CD4-positive, alpha-beta T cell treated with Interleukin-10 for 1 hour (primary cell): ENCODE measurements at places on chromosomes 2 and 18.
A peak's percentile ranks its signal among the peaks of the same experiment; 100 is the strongest.

- DNase-seq = no peak
These were observed 292.6 kb downstream of the TGIF1 start for GRCh38 chr18:3742541-3742940.

DNA sequence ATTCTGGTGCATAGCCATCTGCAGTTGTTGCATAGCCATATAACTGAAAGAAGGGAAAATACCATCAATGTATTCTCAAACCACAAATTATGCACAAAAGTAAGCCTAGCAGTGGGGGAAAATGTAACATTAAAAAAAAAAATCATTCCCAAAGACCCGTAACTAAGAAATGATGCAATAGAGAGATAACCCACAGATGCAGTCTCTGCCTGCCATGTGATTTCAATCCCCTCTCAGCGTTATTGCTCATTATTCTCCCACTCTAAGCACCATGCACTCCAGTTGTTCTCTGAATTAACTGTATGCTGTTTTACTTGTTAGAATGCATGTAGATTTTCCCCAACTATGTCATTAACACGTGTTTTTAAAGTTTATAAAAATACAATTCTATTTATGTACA is 14.1 kb downstream of the DSC1 start:
- no peak for DNase-seq

DNA sequence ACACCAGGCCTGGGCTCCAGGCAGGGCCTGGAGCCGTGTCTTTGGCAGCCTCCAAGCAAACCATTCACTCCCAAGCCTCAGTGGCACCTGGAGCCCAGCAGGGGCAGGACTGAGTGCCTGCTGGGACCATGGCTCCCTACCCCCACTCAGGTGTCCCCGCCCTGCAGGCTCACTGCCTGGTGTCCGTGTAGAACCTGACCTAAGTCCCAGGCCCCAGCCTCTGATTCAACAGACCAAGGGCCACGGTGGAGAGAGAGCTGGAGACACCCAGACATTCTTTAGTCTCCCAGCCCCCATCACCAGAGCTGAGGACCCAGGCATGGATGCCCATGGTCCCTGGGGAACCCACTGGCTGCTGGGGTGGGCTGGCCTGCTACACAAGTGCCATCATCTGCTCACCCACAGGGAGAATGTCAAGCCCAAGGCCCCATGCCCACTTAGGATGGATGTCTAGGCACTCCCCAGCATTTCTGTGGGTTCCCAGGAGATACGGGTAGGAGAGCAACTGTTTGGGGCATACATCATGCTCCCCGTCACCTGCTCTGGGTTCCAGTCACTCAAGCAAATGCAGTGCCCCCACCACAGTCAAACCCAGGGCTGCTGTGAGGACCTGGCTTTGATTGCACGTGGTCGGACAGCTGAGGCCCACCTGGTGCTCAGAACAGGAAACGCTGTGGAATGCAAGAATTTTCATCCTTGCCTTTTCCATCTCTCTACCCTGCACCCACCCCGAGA is 42.9 kb upstream of the ATG16L1 start:
- no peak for DNase-seq

GRCh38 chr2:228649447-228649846 is 468.0 kb upstream of the SPHKAP start:
- DNase-seq = no peak

DNA sequence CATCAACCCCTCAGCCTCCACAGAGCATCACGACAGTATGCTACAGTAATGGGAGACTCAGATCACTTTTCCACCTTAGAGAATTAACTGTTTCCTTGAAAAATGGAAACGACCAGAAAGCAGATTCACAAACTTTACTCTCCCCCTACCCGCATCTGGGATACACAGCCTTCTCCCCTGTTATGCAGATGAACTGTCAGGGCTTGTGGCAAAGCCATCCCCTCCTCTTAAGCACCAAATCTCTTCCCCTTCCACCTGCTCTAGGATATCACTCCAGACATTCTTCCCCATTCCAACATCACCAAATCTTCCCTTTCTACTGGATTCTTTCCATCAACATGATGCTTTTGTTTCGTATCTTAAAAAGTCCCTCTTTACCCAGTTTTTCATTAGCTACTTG is 26.4 kb downstream of the NEB start:
- DNase-seq = no peak

GRCh38 chr2:18402-19271 is 27.7 kb downstream of the FAM110C start:
- peak; percentile 32 for DNase-seq

- DNase-seq = no peak
These were observed 302.7 kb upstream of the ZC3H15 start for GRCh38 chr2:186183406-186183805.

GRCh38 chr2:241813644-241814392 is 4.8 kb downstream of the NEU4 start:
- DNase-seq = peak; percentile 52

- DNase-seq = no peak
These were observed 5.9 kb upstream of the LGALSL start for GRCh38 chr2:64448041-64448426.

- no peak for DNase-seq
These were observed 714.6 kb downstream of the ERBB4 start for GRCh38 chr2:211823886-211824479.

GRCh38 chr2:195664528-195664927 is 7.5 kb downstream of the SLC39A10 start:
- DNase-seq = no peak

GRCh38 chr2:127034883-127035611 is 71.9 kb downstream of the BIN1 start:
- no peak for DNase-seq

DNA sequence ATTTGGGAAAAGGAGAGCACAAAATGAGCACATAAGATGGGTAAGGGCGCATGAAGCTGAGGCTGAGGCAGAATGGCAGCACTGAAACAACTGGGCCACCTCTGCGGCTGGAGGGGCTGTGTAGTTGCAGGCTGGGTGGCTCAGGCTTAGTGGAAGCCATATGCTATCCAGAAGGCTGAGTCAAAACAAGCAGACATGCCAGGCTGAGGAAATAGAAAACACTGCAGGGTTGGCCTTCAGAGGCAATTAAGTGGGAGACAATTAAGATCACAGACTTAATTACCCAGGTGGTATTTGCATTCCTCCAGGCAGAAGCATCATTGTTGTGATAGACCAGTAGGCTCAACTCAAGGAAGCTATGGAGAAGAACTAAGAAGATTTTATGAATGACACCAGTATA is 11.4 kb upstream of the XPO1 start:
- no peak for DNase-seq

DNA sequence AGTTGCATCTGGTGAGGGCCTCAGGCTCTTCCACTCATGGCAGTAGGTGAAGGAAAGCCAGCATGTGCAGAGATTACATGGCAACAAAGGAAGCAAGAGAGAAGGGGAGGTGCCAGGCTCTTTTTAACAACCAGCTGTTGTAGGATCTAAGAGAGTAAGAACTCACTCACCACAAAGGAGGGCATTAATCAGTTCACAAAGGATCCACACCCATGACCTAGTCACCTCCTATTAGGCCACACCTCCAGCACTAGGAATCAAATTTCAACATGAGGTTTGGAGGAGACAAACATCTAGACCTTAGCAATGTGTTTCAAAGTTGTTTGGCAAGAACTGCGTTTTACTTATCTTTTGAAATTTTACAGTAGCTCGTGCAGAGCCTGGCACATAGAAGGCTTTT is 20.5 kb upstream of the REG3A start:
- DNase-seq = no peak

- DNase-seq = no peak
These were observed 223.7 kb downstream of the LOXHD1 start for GRCh38 chr18:46433121-46433826.

- no peak for DNase-seq
These were observed 408.5 kb downstream of the ZEB2 start for GRCh38 chr2:144111437-144111836.

DNA sequence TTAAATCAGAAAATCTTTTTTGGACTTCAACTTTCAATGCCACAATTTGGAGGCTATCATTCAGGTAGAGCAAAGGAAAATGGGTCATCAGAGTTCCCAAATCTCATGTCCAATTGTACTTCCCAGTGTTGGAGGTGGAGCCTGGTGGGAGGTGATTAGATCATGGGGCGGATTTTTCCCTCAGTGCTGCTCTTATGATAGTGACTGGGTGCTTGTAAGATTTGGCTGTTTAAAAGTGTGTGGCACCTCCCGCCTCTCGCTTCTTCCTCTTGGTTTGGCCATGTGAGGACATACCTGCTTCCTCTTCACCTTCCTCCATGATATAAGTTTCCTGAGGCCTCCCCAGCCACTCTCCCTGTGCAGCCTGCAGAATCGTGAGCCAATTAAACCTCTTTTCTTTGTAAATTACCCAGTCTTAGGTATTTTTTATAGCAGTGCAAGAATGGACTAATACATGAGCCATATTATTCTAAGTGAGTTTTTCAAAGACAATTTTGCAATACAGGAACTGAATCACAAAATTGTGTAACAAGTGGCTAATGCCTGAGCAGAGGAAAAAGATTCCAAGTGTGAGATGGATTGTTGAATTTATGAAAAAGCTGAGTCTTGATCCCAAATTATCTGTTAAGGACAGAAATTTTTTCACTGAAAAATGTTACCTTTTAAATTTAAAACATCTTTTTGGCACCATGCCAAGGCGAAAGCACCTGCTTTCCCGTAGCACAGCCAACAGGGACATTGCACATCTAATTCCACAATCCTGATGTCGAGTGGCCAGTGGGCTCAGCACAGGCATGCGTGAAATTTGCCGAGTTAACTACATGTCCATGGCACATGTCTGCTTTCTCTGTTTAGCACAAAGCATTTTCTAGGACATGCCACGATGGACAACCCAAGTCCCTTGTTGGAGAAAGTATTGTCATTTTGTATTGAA is 150.9 kb downstream of the COL6A3 start:
- no peak for DNase-seq

GRCh38 chr18:79578396-79579260 is 101.0 kb upstream of the CTDP1 start:
- no peak for DNase-seq

GRCh38 chr2:148529745-148530144 is 114.8 kb upstream of the EPC2 start:
- no peak for DNase-seq

GRCh38 chr2:45330637-45331409 is 280.2 kb downstream of the SRBD1 start:
- DNase-seq = no peak

DNA sequence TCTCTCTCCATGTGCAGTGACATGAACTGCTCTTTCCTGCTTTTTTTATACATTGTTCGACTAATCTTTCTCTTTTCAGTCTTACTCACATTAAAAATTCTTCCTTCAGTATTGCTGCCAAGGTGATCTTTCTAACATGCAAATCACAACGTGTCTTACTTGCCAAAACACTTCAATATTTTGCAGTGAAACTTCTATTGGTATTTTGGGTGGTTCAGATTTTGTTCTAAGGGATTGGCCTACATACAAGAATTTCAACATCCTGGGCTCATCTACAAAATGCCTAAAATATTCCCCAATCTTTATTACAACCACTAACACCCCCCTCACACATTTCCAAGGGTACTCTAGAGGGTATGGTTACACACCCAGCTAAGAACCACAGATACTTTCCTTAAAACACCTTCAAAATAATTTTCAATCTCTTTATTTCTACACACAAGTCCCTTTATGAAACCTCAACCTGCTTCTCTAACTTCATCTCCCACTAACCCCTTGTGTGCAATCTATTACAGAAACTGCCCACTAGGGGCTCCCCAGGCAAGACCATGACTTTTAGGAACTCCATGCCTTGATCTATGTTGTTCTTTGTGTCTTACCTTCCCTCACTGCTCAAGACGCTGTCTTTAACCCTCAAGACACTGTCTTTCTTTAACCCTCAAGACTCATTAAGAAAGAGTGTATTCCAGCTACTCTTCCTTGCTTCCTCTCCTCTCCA is 50.9 kb downstream of the COL3A1 start:
- no peak for DNase-seq

DNA sequence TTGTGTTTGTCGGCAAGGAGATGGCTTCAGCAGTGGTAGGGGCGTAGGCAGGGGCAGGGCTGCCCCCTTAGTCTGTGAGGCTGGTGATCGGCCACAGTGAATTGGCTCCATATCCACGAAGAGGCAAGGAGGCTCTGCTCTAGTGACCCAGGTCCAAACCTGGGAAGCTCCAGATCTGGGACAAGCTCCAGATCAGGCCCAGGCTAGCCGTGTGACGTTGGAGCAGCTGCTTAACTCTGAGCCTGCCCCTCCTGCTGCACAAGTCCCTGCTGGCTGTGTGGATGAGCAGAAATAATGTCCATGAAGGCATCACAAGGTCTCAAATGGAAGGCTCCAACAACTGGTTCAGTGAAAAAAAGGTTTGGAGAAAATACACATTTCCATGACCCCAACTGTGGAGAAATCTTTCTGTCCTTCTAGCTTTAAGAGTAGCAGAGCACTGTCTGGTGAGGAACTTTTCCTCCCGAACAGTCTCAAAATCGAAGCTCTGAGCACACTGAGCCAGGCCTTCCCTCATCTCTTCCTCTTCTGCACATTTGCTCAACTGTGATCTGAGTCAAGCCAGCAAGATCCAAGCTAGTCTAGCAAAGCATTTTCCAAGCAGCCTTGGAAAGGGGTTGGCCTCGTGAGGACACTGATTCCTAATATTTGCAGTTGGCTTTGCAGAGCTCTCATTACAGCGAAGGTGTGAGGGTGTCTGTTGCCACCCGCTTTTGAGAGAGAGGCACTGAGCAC is 67.0 kb upstream of the TCF7L1 start:
- no peak for DNase-seq

DNA sequence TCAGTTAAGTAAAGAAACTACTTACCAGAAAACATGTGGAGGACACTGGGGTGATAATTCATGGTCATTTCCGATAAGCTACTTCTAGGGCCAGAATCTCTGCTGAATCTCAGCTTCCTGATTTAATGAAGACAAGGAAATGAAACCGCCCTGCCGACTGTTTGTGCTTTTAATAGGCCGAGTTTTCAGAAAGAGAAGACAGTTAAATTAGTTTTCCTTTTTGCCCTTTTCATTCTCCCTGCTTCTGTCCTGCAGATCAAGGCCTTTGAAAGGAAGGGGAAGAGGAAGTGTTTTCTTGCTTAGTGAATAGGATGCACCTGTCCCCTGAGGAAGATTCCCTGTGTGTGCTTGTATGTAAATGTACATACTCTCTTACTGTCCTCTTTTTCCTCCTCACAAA is 126.6 kb downstream of the SH3RF3 start:
- no peak for DNase-seq

GRCh38 chr2:235627682-235628081 is 133.8 kb downstream of the AGAP1 start:
- no peak for DNase-seq

- DNase-seq = no peak
These were observed 97.2 kb downstream of the TDRD15 start for GRCh38 chr2:21220930-21221329.

DNA sequence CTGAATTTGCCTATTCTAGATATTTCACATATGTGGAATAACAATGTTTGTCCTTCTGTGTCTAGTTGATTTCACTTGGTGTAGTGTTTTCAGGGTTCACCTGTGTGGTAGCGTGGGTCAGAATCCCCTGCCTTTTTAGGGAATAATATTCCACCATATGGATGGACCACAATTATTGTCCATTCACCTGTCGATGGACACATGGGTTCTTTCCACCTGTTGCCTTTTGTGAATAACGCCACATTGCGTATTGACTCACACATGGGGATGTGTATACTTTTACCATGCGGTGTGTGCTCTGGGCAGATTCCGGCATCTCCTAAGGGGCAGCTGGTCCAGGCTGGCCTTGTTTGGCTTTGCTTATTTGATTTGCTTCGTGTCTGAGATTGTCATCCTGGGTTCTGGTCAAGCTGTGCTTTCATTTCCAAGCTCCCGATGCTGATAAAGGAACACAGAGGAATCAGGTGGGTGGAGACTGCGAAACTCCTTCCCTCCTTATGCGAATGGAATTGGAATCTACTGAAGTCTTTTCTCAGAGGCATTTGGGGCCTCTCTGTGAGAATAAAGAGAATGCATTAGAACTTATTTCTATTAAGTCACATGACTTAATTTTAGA is 18.9 kb upstream of the ALLC start:
- DNase-seq = no peak
